Glutamatergic neuron (in vitro differentiated cells): ENCODE measurements at places on chromosomes 5 and 9. TPM values are rescaled to one million over a fixed set of nuclear protein-coding genes. Genes with fewer than 3 reads are reported as not detected.
A peak's percentile ranks its signal among the peaks of the same experiment; 100 is the strongest.

- peaks cover 3% of the 10 kb centered on the region for H3K27me3 ChIP-seq
- DNase-seq: no peak
- no peak overlapping the region for H3K4me3 ChIP-seq
- H3K36me3 ChIP-seq: peaks cover 3% of the 10 kb centered on the region
- no peak overlapping the region for H3K27ac ChIP-seq
- peaks cover 10% of the 10 kb centered on the region for H3K4me1 ChIP-seq
Observed at GRCh38 chr5:125263356-125263755, 516.9 kb upstream of the ZNF608 start.

GRCh38 chr9:124721109-124721906 lies 49.8 kb downstream of the NR6A1 start:
- no peak overlapping the region for H3K4me3 ChIP-seq
- H3K27me3 ChIP-seq: no peaks in the 10 kb centered on the region
- no peak for DNase-seq
- no peak overlapping the region for H3K27ac ChIP-seq

- H3K36me3 ChIP-seq: no peaks in the 10 kb centered on the region
- H3K27ac ChIP-seq: no peak overlapping the region
- DNase-seq: no peak
Observed at GRCh38 chr9:97445119-97445701, 33.3 kb downstream of the TDRD7 start.

DNA sequence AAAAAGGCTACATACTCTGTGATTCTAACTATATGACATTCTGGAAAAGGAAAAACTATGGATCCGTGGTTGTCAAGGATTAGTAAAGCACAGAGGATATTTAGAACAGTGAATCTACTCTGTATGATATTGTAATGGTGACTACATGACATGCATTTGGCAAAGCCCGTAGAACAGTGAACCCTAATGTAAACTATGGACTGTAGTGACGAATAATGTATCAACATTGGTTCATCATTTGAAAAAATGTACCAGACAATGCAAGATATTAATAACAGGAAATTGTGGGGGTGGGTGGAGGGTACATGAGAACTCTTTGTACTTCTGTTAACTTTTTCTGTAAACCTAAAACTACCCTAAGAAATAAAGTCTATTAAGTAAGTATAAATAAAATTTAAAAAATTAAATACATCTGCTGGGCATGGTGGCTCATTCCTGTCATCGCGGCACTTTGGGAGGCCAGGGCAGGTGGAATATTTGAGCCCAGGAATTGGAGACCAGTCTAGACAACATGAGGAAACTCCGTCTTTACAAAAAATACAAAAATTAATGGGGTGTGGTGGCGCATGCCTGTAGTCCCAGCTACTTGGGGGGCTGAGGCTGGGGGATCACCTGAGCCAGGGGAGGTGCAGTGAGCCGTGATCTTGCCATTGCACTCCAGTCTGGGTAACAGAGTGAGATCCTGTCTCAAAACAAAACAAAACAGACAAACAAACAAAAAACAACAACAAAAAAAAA lies 101.7 kb upstream of the TBC1D2 start:
- H3K27ac ChIP-seq: no peak overlapping the region
- peaks cover 50% of the 10 kb centered on the region for H3K36me3 ChIP-seq
- H3K27me3 ChIP-seq: peaks cover 3% of the 10 kb centered on the region
- H3K4me3 ChIP-seq: no peak overlapping the region
- DNase-seq: no peak

DNA sequence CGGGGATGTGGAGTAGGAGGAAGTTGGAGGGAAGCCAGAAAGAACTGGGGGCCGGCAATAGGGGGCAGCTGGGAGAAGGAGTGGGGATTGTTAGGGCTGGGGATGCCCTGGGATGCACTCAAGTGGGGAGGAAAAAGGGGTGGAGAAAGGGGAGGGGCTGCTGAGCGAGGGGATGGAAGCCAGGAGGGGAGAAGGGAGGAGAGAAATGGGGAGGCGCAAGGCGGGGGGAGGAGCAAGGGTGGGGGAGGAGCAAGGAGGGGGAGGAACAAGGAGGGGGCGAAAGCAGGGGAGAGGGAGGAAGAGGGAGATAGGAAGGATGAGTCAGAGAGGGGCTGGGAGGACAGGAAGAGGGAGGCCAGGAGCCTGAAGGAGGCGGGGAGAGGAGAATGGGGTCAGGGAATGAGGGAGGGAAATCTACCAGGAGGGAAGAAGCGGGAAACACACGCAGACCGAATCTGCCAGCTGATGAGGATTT lies 1.6 kb downstream of the IRX4 start:
- no peak for DNase-seq
- H3K36me3 ChIP-seq: no peaks in the 10 kb centered on the region
- peaks cover 32% of the 10 kb centered on the region for H3K27me3 ChIP-seq
- H3K4me3 ChIP-seq: no peak overlapping the region
- no peak overlapping the region for H3K27ac ChIP-seq

- H3K27ac ChIP-seq: no peak overlapping the region
- peaks cover 12% of the 10 kb centered on the region for H3K4me1 ChIP-seq
- peaks cover 2% of the 10 kb centered on the region for H3K27me3 ChIP-seq
- DNase-seq: no peak
- H3K4me3 ChIP-seq: no peak overlapping the region
- H3K36me3 ChIP-seq: no peaks in the 10 kb centered on the region
Observed at GRCh38 chr5:38384396-38384795, 126.0 kb downstream of the EGFLAM start.

DNA sequence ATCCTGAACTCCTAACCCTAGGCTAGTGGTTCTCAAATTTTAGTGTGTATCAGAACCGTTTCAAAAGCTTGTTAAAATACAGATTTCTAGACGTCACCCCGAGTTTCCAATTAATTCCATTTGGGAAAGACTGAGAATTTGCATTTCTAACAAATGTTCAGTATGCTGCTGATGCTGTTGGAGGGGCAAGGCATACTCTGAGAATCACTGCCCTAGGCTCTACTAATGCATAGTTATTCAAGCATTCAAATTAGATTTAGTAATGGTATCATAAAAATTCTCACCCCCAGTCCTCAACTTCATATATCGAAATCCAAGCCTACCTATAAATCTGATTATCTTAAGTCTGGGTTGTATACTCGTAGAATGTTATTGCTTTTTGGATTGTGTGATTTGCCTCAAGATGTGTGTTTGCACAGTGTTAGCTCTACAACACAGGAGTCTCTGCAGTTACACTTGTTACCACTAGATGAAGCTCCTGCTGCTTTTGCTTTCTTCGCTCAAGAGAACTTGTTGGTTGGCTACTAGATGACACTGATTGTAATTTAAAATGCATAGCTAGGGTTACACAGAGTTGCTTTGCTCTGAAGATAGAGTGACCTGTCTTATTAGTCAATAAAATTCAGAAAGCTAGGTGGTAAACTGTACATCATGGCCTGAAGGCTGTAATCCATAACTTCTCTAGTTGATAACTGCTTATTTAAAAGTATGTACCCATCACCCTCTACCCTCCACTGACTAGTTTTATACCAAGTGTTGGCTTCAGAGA lies 7.5 kb upstream of the ERAP2 start:
- no peak overlapping the region for H3K27ac ChIP-seq
- H3K4me3 ChIP-seq: no peak overlapping the region
- H3K27me3 ChIP-seq: peaks cover 3% of the 10 kb centered on the region
- no peak for DNase-seq
- peaks cover 14% of the 10 kb centered on the region for H3K4me1 ChIP-seq

DNA sequence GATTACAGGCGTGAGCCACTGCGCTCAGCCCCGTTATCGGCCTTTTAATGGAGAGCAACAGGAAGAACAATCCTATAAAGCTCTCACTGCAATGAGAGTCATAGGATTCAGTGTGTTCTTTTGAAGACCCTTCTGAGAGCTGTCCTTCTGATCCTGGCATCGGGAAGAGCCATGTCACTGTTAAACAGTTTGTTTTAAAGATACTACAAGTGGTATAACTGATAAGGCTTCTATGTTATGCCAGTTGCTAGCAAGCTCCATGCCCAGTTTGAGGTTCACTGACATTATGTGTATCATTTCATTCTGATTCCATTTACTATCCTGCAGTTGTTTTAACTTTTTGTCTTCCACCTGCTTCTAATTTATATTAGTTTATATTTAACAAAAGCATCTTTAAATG lies 55.8 kb downstream of the GNAQ start:
- peaks cover 9% of the 10 kb centered on the region for H3K4me1 ChIP-seq
- H3K4me3 ChIP-seq: no peak overlapping the region
- DNase-seq: no peak
- no peaks in the 10 kb centered on the region for H3K27me3 ChIP-seq
- no peak overlapping the region for H3K27ac ChIP-seq
- no peaks in the 10 kb centered on the region for H3K36me3 ChIP-seq

DNA sequence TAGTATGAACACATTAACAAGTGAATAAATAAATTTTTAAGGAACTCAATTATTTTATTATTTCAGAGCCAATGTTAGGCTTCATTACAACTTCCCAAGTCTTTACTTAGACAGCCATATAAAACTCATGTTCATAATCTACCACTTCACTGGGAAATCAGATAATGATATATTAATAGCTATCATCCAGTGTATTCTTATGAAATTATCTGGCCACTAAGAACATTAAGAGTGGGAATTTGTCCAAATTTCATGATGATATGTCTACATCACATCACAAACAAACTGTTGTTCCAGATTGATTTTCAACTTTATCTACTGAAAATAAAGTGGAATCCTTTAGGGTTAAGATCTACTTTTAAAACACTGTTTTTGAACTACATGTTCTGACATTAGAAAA lies 668.6 kb downstream of the EFNA5 start:
- H3K27ac ChIP-seq: no peak overlapping the region
- H3K4me3 ChIP-seq: no peak overlapping the region
- DNase-seq: no peak
- H3K27me3 ChIP-seq: peaks cover 2% of the 10 kb centered on the region

GRCh38 chr5:103290846-103291245 lies 32.3 kb downstream of the MACIR start:
- no peak overlapping the region for H3K27ac ChIP-seq
- H3K27me3 ChIP-seq: no peaks in the 10 kb centered on the region
- H3K4me3 ChIP-seq: no peak overlapping the region
- H3K36me3 ChIP-seq: no peaks in the 10 kb centered on the region
- no peaks in the 10 kb centered on the region for H3K4me1 ChIP-seq

- no peak overlapping the region for H3K4me3 ChIP-seq
- no peaks in the 10 kb centered on the region for H3K27me3 ChIP-seq
- peaks cover 5% of the 10 kb centered on the region for H3K4me1 ChIP-seq
- no peak overlapping the region for H3K27ac ChIP-seq
- no peak for DNase-seq
Observed at GRCh38 chr5:34012791-34013190, 4.9 kb upstream of the AMACR start.

DNA sequence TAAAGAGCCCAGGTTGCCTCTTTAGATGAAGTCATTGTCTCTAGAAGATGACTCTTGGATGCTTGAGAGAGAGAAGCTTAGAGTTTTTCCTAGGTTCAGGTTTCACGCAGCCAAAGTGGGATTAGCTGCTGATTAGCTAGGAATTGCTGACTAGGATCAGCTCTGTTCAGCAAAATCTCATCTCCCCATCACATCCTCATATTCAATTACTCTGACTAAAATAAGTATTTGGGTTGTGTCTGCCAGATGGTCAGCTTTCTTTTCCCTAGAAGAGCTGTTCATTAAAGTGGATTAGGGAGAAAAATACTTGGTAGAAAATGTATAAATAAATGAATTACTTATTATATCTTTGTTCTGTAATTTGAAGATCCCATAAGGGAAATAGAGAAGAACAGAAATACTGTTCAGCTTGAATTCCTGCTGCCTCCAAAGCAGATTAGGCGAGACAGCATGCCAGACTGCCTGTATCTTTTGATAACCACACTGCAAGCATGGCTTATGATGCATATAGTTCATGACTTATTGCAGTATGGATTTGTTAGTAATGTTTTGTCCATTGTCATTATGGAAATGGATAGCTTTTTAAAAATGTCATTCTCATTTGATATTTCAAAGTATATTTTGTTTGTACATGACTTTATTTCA lies 184.8 kb upstream of the CD180 start:
- H3K27ac ChIP-seq: no peak overlapping the region
- peaks cover 23% of the 10 kb centered on the region for H3K4me1 ChIP-seq
- DNase-seq: no peak
- peaks cover 2% of the 10 kb centered on the region for H3K27me3 ChIP-seq
- no peak overlapping the region for H3K4me3 ChIP-seq

GRCh38 chr9:27462434-27462833 lies 61.7 kb upstream of the IFNK start:
- DNase-seq: no peak
- no peaks in the 10 kb centered on the region for H3K27me3 ChIP-seq
- H3K4me1 ChIP-seq: no peaks in the 10 kb centered on the region
- no peak overlapping the region for H3K4me3 ChIP-seq
- no peak overlapping the region for H3K27ac ChIP-seq

DNA sequence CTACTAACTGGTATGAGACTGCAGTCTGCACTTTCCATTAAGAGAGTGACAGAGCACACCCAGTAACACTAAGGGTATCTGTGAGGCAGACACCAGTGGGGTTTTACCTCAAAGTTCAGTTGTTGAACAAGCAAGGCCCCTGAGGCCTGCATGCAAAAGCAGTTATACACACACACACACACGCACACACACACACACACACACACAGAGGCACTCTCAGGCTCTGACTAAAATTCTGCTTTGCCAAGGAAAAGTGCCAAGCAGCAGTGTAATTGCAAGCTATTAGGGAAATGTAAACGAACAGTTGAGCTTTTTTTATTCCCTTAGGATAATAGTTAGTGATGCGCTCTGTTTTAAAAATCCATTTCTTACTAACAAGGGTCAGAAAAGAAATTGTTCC lies 377.1 kb downstream of the SPOCK1 start:
- no peak overlapping the region for H3K4me3 ChIP-seq
- no peaks in the 10 kb centered on the region for H3K4me1 ChIP-seq
- no peaks in the 10 kb centered on the region for H3K27me3 ChIP-seq
- peak; percentile 45 for DNase-seq
- H3K36me3 ChIP-seq: no peaks in the 10 kb centered on the region

DNA sequence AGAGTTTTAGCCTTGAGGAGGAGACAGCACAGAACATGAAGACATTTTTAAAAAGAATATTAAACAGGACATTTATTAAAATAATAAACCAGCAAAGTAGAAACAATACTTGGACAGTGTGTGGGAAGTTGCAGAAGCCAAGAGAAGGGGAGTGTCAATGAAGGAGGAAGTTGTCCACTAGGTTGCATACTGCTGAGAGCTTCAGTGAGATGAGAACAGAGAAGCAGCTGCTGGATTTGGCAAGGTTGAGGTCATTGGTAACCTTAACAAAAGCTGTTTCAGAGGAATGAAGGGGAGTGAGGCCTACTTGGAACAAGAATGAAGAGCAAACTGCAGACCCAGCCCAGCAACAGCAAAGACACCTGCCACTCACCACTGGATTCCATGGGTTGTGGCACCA lies 11.4 kb downstream of the BHMT start:
- no peak for DNase-seq
- H3K27ac ChIP-seq: no peak overlapping the region
- H3K36me3 ChIP-seq: no peaks in the 10 kb centered on the region
- no peaks in the 10 kb centered on the region for H3K27me3 ChIP-seq
- peaks cover 2% of the 10 kb centered on the region for H3K4me1 ChIP-seq

- H3K36me3 ChIP-seq: peaks cover 4% of the 10 kb centered on the region
- H3K4me3 ChIP-seq: no peak overlapping the region
- peaks cover 3% of the 10 kb centered on the region for H3K27me3 ChIP-seq
- H3K4me1 ChIP-seq: no peaks in the 10 kb centered on the region
- peak overlapping the region; percentile 49 for H3K27ac ChIP-seq
- no peak for DNase-seq
Observed at GRCh38 chr5:141976176-141976575, 7.3 kb downstream of the RNF14 start.

GRCh38 chr5:40984884-40985283 lies 75.6 kb downstream of the C7 start:
- no peak overlapping the region for H3K27ac ChIP-seq
- peaks cover 1% of the 10 kb centered on the region for H3K27me3 ChIP-seq
- no peak for DNase-seq

ELAVL2 gene
- 384 TPM for total RNA-seq

ABHD17B gene
- total RNA-seq: 41.2 TPM

TXNDC8 gene
- not detected for total RNA-seq

UBE2QL1 gene
- 4.5 TPM for total RNA-seq
